ENCODE measurements at places on chromosomes 5 and 9.

- DNase-seq = no peak
These were observed 24.4 kb downstream of the ZCCHC7 start for GRCh38 chr9:37144762-37145161.

DNA sequence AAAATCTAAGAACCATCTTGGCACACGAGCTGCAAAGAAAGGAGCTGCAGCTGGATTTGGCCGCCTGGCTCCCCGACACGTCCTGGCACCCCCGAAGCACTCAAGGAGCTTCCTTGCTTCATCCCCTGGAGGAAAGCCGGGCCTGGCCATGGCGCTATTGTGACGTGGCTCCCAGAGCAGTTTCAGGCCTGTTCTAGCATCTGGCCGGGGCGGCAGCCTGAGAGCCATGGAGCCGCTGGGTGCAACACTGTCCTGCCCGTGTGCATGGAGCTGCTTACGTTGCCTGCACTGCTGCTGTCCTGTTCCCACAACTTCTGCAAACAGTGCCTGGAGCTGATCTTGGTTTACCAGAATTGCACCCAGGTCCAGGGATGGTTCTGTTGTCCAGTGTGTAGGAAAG lies 63.5 kb downstream of the PTPDC1 start:
- DNase-seq = no peak

DNA sequence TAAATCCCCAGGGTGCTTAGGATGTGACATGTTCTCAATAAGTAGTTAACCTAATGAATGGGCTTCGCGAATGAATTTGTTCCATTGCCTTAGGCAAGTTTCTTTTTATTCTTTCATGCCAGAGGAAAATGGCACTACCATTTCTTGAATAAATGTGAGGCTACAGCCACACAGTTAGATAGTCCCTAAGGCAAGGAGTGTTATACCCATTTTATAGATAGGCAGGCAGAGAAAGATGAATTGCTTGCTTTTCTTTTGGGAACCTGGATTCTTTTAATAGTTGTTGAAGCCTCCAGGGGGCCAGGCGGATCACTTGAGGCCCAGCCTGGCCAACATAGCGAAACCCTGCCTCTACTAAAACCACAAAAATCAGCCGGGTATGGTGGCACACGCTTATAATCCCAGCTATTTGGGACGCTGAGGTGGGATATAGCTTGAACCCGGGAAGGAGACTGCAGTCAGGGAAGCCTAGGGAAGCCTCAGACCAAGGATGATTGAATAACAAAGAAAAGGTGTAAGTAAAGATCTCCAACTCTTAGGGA lies 943 bp downstream of the NOP16 start:
- no peak for DNase-seq

GRCh38 chr9:125764198-125764597 lies 17.0 kb downstream of the PBX3 start:
- DNase-seq = no peak

DNA sequence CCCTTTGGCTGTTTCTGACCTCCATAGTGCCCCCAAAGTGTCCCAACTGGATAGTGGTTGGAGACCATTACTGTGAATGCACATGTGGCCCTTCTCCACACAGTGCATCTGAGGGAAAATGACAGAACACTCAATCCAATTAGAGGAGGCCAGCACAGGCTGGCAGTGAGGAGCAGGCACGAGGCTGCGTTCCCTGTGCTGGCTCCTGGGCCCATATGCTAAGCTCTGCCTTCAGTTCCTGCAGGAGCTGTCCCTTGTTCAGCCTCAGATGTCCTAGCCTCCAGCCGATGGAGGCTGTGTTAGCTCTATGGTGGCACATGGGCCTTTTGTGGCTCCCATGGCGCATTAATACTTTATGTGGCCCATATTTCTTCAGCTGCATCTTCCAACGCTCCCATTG lies 35.8 kb downstream of the ALG2 start:
- DNase-seq = no peak

DNA sequence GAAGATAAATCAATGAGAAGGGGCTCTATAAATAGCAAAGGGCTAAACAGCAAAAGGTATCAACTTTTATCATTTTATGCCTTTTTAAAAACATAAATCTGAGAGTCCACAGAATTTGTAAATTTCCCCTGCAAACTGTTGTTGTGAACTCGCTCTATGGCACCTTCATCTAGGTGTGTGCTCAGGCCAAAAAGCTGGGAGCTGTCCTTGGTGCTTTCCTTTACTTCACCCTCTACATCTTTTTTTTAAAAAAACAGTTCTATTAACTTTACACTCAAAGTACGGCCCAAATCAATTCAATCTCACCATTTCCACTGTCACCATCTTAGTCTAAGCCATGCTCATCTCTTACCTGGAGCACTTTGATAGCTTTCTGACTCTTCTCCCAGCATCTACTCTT lies 108.2 kb upstream of the GPR151 start:
- no peak for DNase-seq

GRCh38 chr5:95940758-95941682 lies 20.6 kb downstream of the ELL2 start:
- DNase-seq = no peak
